ENCODE measurements at places on chromosomes 1 and 21.

GRCh38 chr1:86957221-86957620, 42.8 kb downstream of the HS2ST1 start:
- DNase-seq, result no peak

- no peak for DNase-seq
Measured at GRCh38 chr1:203528976-203529835, 35.3 kb downstream of the OPTC start.

GRCh38 chr1:53584777-53585107, 125.5 kb downstream of the DMRTB1 start:
- no peak for DNase-seq

- DNase-seq, result no peak
Measured at GRCh38 chr1:179937668-179938254, 16.8 kb upstream of the CEP350 start.

DNA sequence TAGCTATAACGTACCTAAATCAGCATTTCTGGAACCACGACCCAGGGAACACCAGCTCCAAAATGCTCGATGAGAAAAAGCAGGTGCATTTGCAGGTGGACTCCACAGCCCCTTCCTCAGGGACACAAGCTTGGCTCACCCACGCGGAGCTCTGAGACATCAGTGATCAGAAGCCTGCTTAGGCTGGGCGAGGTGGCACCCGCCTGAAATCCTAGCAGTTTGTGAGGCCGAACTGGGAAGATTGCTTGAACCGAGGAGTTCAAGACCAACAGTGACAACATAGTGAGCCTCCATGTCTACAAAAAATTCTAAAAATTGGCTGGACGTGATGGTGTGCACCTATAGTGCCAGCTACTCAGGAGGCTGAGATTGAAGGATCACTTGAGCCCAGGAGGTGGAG, 2.5 kb upstream of the TSPEAR start:
- no peak for DNase-seq

DNA sequence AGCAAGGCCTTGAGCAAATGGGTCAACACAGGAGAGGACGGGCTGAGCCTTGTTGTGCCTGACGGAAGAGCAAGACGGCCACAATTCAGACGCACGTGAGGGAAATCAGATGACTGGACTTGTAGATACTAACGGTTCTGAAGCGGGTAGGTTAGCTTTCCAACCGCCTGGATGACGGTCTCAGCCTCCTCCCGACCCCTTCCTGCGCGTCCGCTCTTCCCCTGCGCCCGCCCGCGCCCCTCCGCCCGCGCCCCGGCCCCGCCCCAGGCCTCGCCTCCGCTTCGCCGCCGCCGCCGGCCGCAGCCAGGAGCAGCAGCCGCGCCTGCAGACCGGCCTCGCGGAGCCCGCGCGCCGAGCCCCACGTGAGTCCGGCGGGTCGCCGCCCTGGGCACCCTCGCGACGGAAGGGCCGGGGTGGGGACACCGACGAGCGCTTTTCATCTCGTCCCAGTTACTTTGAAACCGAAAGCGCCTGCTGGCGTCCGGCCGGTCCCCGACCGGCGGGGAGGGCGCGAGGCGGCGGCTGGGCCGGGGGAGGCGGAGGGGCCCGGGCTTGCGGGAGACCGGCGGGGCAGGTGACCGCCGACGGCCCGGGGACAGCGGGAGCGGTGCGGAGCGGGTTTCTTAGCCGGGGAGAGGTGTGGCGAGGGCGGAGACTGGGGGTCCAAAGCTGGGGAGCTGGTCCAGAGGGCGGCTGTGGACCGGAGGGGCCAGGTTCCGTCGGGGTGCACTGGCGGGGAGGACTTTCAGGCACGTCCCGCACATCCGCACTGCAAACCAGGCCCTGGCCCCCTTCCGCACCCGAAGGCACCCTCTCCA, at the start of gene TRAF5:
Gene TRAF5 (plus strand): TSS at position 306 of the 818 bp plus-strand sequence. CDS start 26,407 bp downstream, outside the sequence.
- no peak for DNase-seq

All from AG09319 (cell line).